ENCODE measurements at places on chromosomes 1 and 21. TPM values are rescaled to one million over a fixed set of nuclear protein-coding genes. Genes with fewer than 3 reads are reported as not detected.

GRCh38 chr1:219837274-219837993, 90.9 kb downstream of the SLC30A10 start:
- H3K27me3 ChIP-seq: peaks cover 44% of the 10 kb centered on the region
- peak; percentile 61 for DNase-seq
- no peak overlapping the region for H3K27ac ChIP-seq
- H3K4me1 ChIP-seq: no peaks in the 10 kb centered on the region

- no peaks in the 10 kb centered on the region for H3K27me3 ChIP-seq
- H3K4me1 ChIP-seq: no peaks in the 10 kb centered on the region
- H3K36me3 ChIP-seq: no peaks in the 10 kb centered on the region
- H3K4me3 ChIP-seq: no peak overlapping the region
- DNase-seq: no peak
Measured at GRCh38 chr1:157081707-157082106, 17.9 kb downstream of the ETV3L start.

DNA sequence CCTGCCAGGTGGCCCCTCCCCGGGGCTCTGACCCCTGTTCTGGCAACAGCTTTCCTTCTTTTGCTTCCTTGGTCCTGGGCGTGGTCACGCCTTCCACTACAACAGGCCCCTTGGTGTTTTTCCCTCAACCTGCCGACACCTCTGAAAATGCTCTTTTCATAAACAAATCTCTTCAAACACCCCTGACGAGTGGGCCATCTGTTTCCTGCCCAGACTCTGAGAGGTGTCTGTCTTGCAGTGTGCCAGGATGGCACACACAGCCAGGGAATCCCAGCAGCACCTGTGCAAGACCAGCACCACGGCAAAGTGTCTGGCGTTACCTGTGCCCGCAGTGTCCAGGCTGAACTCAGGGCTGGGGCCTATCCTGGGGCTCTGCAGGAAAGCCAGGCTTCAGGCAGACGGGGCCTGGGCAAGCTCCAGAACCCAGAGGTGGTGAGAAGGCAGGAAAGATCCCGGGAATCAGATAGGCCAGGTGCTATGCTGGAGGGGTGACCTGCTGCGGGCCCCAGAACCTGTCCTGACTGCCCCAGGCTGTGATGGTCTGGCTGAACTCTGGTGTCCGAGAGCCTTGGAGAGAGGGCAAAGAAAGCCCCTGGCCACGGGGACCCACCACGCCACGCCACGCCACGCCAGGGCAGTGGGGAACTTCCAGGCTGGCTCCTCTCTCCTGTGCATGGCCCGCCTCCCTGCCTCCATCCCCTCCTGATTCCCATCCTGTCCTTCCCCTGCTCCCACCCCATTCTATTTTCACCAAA, 88.9 kb downstream of the SIK1 start:
- no peaks in the 10 kb centered on the region for H3K36me3 ChIP-seq
- no peak overlapping the region for H3K27ac ChIP-seq
- no peaks in the 10 kb centered on the region for H3K27me3 ChIP-seq
- H3K4me1 ChIP-seq: peaks cover 10% of the 10 kb centered on the region
- DNase-seq: no peak

DNA sequence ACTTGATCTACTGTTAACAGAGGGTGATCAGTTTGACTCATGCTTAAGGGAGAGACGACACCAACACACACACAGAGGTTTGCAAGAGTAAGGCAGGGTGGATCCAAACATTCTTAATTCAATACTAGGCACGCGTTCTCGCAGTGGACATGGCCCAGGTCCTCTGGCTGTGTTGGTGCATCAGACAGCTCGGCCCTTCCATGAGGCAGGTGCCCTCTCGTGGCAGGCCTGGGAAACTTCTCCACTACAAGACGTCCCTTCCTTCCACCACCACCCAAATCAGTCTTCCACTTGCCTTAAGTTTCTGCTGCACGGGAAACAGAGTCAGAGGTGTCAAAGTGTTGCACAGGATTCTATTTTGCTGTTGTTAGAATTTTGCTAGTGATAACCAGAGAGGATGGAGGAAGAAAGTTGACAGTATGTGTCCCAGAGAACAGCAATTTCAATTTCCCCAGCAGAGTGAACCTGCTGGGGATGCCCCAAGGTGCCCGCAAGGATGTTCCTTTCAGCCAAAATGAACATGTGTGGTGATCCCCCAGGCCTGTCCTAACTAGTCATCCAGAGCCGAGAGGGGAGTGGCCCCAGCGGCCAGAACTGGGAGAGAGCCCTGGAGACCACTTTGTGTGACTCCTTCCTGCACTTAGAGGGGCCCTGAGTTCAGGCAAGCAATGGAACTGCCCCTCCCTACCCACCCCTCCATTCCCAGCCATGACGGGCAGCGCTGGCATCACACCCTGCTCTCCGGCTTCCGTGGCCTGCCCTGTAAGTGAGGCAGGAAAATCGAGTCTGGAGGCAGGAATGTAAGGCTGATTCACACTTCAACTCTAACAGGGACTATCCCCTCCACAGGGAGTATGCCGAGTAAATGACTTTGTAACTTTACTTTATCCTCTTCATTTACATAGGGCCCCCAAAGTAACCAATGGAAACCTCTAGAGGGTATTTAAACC, 34.8 kb downstream of the MX1 start:
- no peak overlapping the region for H3K4me3 ChIP-seq
- no peaks in the 10 kb centered on the region for H3K27me3 ChIP-seq
- no peaks in the 10 kb centered on the region for H3K4me1 ChIP-seq

GRCh38 chr1:12296623-12297022, 66.8 kb downstream of the VPS13D start:
- DNase-seq: no peak
- H3K27ac ChIP-seq: no peak overlapping the region
- no peak overlapping the region for H3K4me3 ChIP-seq
- peaks cover 37% of the 10 kb centered on the region for H3K36me3 ChIP-seq
- H3K27me3 ChIP-seq: no peaks in the 10 kb centered on the region
- H3K4me1 ChIP-seq: no peaks in the 10 kb centered on the region

DNA sequence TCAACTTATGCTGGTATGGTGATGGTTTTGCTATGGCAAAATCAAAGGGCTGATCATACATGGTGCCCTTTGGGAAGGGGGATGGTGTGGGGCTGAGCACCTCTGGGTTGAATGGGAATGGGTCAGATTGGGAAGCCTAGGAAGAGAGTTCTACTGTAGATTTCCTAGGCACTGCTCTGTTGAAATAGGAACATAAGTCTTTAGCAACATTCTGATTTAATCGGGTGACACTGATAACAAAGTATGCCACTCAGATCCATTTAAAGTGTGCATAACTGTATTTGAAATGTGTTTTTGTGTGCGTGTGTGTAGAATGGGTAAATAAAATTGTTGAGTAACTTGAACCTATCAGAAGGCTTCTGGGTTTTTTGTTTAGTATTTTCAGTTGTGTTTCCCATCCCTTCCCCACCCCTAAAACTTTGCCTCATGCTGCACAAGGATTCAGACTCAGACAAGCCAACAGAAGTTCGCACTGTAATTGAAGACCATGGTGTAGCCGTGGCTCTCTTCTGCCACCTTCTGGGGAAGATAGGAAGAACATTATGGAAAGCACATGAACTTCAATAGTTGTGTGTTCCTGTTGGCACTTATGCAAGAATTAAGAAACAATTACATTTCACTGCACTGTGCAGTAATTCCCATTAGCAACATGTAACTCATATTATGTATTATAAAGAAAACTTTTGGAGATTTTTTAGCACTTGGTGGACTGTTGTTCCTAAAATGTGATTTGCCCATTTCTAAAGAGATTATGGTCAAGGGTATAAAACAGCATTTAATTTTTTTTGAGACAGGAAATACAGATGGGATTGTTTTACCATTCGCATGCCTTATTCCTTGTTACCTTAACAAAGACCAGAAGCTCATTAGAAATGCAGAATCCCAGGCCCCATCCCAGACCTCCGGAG, 10.9 kb upstream of the C4BPB start:
- peak; percentile 87 for DNase-seq
- no peaks in the 10 kb centered on the region for H3K36me3 ChIP-seq
- H3K4me1 ChIP-seq: peaks cover 8% of the 10 kb centered on the region
- H3K27ac ChIP-seq: no peak overlapping the region

DNA sequence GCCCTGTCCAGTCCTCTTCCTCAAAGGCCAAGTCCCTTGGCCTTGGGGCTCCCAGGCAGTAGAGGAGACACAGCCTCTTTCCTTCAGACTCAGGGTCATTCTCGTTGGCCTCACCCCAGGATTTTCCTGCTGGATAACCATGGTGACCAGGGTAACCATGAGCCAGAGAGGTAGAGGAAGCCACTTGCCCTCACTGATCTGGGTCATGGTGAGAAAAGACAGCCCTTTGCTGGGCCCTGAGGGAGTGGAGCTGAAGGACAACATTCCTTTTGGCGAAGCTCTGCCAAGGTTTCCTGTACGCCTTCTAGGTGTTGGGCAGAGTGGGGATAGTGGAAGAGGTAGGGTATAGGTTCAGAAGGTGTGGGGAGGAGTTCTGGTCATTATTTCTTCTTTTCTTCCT, 53.1 kb upstream of the WNT4 start:
- H3K27me3 ChIP-seq: no peaks in the 10 kb centered on the region
- no peak overlapping the region for H3K4me3 ChIP-seq
- H3K4me1 ChIP-seq: no peaks in the 10 kb centered on the region
- no peak for DNase-seq

GRCh38 chr1:200221614-200222282, 188.1 kb downstream of the ZNF281 start:
- H3K4me1 ChIP-seq: no peaks in the 10 kb centered on the region
- no peak overlapping the region for H3K27ac ChIP-seq
- no peak overlapping the region for H3K4me3 ChIP-seq
- no peak for DNase-seq

DNA sequence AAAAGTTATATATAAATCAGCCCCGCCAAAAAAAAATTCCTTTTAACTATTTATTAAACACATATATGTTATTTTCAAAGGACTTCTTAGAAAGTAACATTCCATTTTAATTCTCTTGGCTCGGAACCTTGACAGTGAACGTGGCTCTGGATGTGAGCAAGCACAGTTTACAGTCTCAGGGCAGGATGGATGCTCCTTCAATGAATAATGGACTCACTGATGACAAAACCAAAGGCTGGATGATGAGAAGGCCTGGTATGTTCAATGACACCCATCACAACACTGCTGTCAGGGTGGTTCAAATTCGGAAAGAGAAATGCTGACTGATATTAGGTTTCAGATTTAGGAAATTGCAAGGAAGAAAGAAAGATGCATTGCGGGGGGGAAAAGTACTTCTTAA, 148.8 kb downstream of the SIPA1L2 start:
- peaks cover 94% of the 10 kb centered on the region for H3K36me3 ChIP-seq
- no peak for DNase-seq
- H3K27ac ChIP-seq: no peak overlapping the region
- H3K4me3 ChIP-seq: no peak overlapping the region
- H3K4me1 ChIP-seq: peaks cover 3% of the 10 kb centered on the region

DNA sequence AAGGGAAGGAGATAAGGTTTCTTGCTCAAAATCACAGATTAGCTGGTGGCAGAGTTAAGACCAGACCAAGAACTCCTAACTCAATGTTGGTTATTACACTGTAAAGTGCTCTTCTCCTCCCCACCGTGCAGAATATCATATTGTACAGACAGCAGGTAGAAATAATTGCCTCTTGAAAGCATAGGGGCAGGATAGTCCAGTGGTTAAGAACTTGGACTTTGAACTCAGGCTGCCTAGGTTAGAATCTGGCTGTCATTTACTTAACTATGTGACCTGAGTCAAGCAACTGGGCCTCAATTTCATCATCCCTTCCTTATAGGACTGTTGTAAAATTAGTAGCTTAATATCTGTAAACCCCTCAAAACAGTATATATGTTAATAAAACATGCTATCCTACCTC, 114.9 kb upstream of the HIVEP3 start:
- H3K4me3 ChIP-seq: no peak overlapping the region
- no peak overlapping the region for H3K27ac ChIP-seq
- H3K36me3 ChIP-seq: no peaks in the 10 kb centered on the region
- peaks cover 66% of the 10 kb centered on the region for H3K27me3 ChIP-seq

DNA sequence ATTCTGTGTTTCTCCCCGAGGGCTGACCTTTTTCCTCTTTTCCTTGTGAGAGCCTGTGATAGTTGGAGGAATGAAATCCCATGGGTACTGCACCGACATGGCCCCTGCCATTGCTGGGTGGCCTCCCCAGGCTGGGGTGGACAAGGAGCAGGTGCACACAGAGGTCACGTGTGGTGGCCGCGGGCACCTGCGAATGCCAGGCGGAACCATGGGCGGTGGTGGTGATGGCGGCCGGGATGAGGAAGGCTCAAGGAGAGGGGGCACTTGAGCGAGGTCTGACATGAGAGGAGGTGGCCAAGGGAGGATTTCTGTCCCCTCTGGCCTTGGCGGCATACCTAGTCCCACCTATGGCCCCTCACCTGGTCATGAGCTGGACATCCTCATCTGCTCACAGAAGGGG, 69.6 kb downstream of the AJAP1 start:
- no peak overlapping the region for H3K27ac ChIP-seq
- H3K36me3 ChIP-seq: peaks cover 30% of the 10 kb centered on the region
- H3K27me3 ChIP-seq: no peaks in the 10 kb centered on the region
- peaks cover 9% of the 10 kb centered on the region for H3K4me1 ChIP-seq
- no peak for DNase-seq
- no peak overlapping the region for H3K4me3 ChIP-seq

- no peaks in the 10 kb centered on the region for H3K4me1 ChIP-seq
- H3K36me3 ChIP-seq: no peaks in the 10 kb centered on the region
- H3K4me3 ChIP-seq: no peak overlapping the region
- H3K27ac ChIP-seq: no peak overlapping the region
Measured at GRCh38 chr21:33884376-33885171, 31.0 kb downstream of the ATP5PO start.

DNA sequence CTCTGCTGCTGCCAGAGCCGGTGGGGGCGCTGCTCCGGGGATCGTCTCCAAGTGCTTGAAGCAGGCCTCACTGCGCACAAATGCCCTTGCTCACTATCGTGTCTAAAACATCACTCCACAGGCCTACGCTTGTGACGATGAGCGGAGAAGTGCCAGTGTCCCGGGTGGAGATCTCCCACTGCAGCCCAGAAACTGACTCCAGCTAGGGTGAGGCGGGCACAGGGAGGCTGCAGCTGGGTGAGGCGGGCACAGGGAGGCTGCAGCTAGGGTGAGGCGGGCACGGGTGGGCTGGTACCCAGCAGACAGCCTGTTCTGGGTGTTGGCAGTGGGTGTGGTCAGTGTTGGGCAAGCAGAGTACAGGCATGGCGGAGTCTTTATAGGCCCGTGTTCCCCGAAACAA, 22.7 kb upstream of the PDXK start:
- no peak overlapping the region for H3K27ac ChIP-seq
- no peak overlapping the region for H3K4me3 ChIP-seq

- no peaks in the 10 kb centered on the region for H3K27me3 ChIP-seq
- no peak overlapping the region for H3K27ac ChIP-seq
- DNase-seq: no peak
- H3K36me3 ChIP-seq: no peaks in the 10 kb centered on the region
Measured at GRCh38 chr21:15275615-15276235, 210.9 kb upstream of the NRIP1 start.

- H3K27ac ChIP-seq: no peak overlapping the region
- DNase-seq: peak; percentile 38
- peaks cover 57% of the 10 kb centered on the region for H3K36me3 ChIP-seq
- no peaks in the 10 kb centered on the region for H3K27me3 ChIP-seq
- H3K4me1 ChIP-seq: peaks cover 19% of the 10 kb centered on the region
Measured at GRCh38 chr1:208242146-208242545, 2.0 kb downstream of the PLXNA2 start.

GRCh38 chr1:157157501-157158190, 19.5 kb upstream of the ETV3 start:
- no peak overlapping the region for H3K27ac ChIP-seq
- H3K36me3 ChIP-seq: no peaks in the 10 kb centered on the region
- DNase-seq: peak; percentile 58
- peaks cover 29% of the 10 kb centered on the region for H3K4me1 ChIP-seq
- H3K4me3 ChIP-seq: no peak overlapping the region

IFI44L gene
- total RNA-seq: not detected

CCDC27 gene
- total RNA-seq: not detected

UTP25 gene
- total RNA-seq: 5.9 TPM

AGT gene
- not detected for total RNA-seq

FGR gene
- total RNA-seq: 0.09 TPM

HJV gene
- total RNA-seq: not detected

GBP7 gene
- total RNA-seq: not detected

WNT4 gene
- total RNA-seq: 0.44 TPM
